Stimulated activated CD4-positive, alpha-beta T cell treated with anti-CD3 and anti-CD28 coated beads, TNF-alpha, amount 100 ng/mL, for 4 hours (primary cell): ENCODE measurements at places on chromosomes 12 and 14.

DNA sequence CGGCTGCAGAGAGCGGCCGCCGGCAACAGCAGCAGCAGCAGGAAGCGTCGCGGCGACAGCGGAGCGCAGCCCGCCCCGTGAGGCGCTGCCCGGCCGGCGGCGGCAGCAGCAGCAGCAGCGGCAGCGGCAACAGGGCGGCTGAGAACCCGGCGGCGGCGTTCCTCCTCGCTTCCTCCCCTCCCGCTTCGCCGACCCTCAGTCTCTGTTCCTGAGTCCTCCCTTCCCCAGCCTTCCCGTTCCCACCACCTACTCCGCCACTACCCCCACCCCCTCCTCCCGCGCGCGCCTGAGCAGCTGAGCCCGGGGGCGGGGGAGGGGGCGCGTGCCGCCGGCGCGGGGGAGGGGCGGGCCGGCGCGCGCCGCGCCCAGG is 310 bp downstream of the BICDL1 start:
- DNase-seq, result peak; percentile 47

DNA sequence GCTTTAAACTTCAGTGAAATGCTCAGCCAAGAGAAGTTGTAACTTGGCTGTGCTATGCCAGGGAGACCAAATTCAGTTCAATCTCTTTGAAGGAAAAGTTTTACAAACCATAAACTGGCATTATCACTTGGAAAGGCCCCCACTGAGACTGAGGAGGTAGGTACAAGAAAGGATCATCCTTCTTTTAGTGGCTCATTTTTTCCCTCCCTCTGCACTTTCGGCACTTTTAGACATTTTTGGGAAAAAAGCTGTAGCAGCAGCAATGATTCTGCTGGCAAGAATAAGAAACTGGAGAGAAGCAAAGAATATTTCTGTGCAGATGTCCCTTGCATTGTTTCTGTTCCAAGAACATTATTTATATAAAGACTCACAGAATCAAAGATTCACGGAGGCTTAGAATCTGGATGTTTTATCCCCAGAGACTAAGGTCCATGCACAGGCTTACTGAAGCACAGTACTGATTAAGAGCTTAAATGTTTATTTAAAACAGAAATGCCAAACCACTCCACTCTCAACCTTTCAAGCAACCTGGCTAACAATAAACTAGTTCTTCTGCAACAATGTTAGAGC is 12.3 kb downstream of the ZC2HC1C start:
- no peak for DNase-seq

- DNase-seq, result no peak
These were observed 553.6 kb upstream of the ATP2B1 start for GRCh38 chr12:90262251-90262650.

DNA sequence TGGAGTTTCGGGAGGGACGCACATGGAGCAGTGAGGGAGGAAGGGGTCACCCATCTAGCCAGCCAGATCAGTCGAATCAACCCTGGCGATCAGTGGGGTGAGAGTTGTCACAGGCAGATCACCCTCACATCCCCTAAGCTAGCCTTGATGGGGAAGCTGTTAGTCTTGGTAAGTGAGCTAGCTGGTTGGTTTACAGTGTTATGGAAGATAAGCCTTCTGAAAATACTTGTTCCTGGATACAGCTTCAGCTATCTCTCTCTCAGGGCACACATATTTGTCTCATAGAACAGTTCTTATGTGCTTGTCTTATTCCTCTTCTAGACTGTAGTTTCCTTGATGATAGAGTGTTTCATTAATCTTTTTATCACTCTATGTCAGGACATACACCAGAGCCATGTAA is 26.2 kb upstream of the MANSC4 start:
- no peak for DNase-seq

GRCh38 chr12:53984901-53985691 is at the start of gene HOXC10:
HOXC10 (plus strand) TSS chr12:53985146; CDS start chr12:53985260, 114 bp downstream.
- DNase-seq, result peak; percentile 70

GRCh38 chr12:3084742-3085141 is 7.6 kb downstream of the TSPAN9 start:
- DNase-seq, result no peak

- DNase-seq, result no peak
These were observed 33.6 kb downstream of the ADGRD1 start for GRCh38 chr12:130987151-130987931.

DNA sequence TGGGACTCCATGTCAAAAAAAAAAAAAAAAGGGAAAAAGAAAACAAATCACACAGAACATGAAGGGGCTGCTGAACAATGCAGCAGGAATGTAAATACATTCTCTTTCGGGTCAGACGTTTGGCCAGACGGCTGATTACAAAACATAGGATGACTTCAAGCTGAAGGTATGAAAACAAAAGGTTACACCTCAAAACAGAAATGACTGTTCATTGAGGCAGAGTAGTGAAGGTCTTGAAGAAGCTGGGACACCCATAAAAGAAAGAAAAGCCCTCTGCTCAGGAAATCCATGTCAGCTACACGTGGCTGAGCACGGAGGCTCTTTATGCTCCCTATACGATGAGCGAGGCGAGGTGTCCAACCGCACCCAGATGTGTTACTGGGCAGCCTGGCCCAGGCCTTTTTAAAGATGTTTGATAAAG is 37.7 kb downstream of the FGD4 start:
- DNase-seq, result no peak

- no peak for DNase-seq
These were observed 417.7 kb downstream of the FLRT2 start for GRCh38 chr14:85947461-85948139.

DNA sequence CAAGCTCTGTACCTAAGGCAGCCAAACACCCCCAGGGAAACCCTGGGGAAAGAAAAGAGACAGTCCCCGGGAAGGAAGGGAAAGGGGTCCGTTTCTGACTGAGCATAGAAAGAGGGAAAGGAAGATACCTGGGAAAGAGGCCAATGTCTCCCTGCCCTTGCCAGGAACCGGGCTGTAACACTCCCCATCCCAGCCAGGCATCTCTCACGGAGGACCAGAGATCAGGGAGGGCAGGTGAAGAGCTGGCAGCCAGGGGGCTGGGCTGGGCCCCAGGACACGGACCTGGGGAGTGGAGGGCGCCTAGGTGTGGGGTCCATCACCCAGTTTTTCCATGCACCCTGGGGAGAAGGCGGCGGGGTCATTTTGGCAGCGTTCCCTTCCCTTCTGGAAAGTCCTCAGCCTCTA is 18.9 kb upstream of the PLEKHH1 start:
- DNase-seq, result no peak

GRCh38 chr14:61171727-61172126 is 109.4 kb downstream of the TMEM30B start:
- DNase-seq, result no peak

GRCh38 chr14:93320489-93320888 is 12.3 kb downstream of the BTBD7 start:
- no peak for DNase-seq

DNA sequence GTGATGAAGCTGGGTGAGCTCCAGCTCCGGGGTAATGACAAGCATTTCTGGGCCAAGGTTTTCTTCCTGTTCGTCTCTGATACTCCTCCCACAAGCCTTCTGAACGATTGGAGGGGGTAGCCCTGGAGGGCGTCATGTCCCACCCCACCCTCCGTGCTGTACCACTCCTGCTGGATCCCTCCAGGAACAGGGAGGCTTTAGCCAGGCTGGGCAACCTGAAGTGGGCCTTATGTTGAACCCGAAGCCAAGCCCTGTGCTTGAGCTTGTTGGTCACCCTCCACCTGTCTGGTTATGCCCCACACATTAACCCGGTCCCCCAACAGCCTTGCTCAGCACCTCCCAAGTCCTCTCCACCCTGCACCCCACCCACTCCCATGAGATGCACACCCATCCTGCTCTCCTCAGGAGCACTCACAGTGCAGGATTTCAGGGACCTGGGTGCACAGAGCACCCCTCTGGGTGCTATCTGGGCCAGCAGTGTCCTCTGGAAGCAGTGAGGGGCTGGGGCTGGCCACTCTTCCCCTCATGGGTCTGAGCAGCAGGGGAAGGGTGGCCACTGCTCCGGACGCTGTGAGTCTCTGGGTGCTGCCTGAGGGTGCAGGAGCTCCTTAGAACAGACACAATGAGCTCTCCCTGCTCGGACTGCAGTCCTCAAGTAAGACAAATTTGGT is 6.8 kb upstream of the KRT83 start:
- peak; percentile 12 for DNase-seq

DNA sequence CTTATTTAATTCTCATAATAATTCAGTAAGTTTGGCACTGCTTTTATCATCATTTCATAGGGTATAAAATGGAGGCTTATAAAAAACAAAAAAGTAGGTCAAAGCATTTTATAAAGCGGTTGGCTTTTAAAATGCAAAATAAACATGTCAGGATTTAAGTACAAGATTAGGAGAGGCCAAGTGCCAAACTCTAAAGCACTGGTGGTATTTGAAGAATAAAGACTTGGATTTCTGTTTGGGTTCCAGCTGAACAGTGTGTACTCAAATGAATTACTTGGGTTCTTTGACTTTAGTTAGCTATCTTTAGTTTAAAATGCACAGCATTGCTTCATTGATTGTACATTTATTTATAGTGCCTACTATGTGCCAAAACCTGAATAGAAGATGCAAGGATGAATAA is 966.6 kb upstream of the SEL1L start:
- DNase-seq, result no peak

DNA sequence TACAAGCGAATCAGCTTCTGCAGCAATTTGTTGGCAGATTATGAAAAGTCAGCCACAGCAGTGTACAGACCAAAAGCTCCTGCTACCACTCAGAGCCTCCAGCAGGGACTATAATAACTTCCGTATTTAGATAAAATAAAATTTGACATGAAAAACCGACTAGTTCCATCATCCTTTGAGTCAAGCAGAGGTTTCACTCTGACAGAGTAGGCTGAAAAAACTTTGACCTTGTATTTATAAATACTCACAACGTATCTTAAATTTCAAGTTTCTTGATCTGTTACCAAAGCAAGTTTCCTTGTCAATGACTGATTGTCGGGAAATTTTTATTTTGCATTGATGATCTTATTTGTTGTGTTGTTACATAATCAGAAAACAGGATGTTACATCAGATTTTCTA is 283.4 kb downstream of the DAD1 start:
- no peak for DNase-seq

DNA sequence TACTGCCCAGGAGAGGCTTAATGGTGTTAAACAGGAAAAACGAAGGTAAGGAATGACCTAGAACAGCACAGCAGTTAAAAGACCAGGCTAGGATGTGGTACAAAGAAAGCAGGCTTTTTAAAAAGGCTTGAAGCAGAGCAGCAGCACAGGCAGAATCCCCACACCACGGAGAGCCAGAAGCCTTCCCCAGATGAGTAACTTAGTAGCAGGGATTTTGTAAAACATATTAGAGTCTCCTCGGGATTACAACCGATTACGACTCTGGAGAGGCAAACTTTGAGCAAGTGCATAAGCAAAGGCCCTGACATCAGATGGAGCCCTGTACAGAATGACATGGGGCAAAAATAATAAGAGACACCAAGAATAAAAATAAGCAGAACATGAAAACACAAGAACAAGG is 37.1 kb upstream of the DHRS4 start:
- DNase-seq, result no peak

DNA sequence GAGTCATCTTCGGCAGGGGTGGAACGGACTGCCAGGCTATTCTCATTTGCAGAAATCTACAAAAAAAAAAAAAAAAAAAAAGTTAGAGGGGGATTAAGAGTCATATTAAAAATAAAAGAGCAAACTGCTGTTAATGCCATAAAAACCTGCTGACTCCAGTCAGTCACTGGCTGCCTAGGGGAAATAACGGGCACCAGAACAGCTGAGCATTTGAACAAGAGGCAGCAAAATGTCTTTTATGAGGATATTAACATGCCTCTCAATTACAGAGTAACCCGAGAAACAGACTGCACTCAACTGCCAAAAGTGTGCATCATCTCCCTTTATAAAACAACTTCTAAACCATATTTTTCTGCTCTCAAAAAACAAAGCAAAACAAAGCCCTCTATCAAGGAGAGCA is 28.7 kb upstream of the CERS5 start:
- no peak for DNase-seq

- DNase-seq, result no peak
These were observed 66.5 kb upstream of the DIO3 start for GRCh38 chr14:101494826-101495225.
